C1 segment of cervical spinal cord (tissue), 14 donors: ENCODE measurements at places on chromosomes 7 and 10.

DNA sequence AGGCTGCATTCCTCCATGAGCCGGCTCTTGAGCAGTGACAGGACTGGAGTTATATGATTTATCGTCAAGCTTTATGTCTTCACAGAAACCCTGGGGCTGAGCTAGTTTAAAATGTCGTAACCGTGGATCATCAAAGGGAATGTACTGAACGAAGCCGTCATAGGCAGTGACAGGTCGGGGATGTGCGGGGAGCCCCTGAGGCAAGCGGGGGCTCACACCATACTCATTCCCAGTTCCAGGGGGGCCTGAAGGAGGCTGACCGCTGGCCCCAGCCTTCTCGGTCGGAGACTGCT is 30.7 kb downstream of the JCAD start:
- no peak for DNase-seq

DNA sequence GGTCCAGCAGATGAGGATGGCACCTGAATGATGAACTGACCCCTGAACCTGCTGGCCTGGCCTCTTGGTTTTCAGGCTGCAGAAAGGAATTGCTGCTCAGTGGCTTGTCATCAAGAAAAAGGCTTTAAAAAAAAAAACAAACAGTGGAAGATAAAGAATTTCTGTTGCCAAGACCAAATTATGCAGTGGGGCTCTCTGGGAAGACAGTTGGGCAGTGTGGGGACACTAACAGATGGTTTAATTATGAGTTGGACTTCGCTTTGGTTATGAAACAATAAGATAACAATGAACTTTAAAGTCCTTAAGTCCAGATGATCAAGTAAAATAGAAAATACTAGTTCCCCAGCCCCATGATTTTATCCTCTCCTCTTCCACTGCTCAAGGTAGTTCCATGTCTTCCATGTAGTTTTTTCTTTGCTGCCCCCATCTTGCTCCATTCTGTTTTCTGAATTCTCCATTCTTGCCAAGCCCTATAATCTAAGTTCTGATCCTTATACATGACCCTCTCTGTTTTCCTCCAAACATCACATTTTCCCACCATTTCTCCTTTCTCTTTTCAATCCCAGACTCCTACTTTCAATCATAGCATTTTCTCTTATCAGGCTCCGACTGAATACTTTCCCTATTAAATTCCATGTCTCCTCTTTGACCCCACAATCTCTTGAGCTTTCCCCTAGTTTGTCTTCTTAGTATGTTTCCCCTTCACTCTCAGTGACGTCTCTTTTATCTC is 52.6 kb downstream of the ANK3 start:
- DNase-seq = no peak

DNA sequence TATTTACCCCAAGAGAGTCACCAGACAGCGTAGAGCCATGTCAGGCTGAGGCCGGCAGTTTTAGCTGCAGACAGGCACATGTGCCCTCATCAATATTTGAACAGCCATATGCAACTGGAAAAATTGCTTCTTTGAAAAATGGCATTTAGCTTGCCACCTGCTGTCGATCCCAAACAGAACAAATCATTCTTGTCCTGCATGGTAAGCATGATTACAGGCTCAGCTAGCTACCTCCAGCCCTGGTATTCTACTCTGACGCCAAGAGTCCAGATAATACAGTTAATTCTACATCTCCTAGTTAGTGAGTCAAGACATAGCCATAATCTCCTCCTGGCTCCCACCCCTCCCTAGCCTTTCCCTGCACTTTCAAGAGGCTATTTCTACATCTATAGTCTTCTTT is 7.7 kb downstream of the CREB3L2 start:
- no peak for DNase-seq

DNA sequence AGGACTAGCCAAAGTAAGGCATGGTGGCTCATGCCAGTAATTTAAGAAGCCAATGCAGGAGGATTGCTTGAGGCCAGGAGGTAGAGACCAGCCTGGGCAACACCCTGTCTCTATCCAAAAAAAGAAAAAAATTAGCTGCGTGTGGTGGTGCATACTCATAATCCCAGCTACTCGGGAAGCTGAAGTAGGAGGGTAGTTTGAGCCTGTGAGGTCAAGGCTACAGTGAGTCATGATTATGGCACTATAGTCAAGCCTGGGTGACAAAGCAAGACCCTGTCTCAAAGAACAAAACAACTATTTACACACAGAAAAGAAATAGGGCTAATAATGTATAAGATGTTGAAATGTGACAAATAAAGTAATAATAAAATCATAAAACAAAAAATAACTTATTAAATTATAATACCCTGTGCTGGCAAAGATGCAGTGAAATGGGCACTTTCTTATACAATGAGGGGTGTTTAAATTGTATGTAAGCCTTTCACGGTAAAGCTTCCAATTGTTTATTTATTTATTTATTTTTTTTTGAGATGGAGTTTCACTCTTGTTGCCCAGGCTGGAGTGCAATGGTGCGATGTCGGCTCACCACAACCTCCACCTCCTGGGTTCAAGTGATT is 175.2 kb downstream of the TPST1 start:
- no peak for DNase-seq

GRCh38 chr10:75094465-75094864 is 17.0 kb upstream of the SAMD8 start:
- DNase-seq = no peak

DNA sequence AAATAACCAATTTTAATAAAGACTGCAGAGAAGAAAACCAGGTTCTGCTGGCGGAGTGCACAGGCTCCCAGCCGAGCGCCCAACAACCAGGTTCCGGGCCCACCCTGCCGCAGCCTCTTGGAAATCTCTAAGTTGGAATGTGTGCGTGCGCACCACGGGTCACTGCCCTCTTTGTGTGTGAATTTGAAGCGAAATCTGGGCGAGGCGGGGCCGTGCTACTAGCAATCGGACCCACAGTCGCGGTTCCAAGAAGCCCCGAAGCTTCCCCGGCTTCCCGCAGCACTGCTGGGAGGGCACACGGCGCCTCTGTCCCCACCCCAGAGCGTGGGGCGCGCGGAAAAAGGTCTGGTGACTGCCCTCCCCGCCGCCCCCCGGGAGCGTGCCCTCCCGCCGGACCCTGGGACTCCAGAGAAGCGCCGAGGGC is 666 bp upstream of the MAP3K8 start:
- DNase-seq = no peak

DNA sequence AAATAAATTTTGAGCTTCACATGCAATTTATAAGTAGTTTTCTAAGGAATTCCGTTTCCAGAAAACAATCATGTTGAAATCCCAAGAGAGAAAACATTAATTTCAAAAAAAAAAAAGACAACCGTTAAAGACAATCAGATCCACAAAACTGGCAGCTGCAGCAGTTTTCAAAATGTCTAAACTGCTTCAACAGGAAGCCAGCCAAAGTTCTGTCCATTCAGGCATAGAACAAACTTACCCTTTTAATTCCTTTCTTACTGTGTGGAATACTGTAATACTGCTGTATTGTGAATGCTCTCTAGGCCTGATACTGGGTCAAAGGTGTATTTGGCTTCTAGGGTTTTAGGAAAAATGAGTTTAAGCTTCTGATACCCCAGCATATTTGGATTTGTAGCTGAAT is 31.6 kb downstream of the HOXA1 start:
- no peak for DNase-seq

DNA sequence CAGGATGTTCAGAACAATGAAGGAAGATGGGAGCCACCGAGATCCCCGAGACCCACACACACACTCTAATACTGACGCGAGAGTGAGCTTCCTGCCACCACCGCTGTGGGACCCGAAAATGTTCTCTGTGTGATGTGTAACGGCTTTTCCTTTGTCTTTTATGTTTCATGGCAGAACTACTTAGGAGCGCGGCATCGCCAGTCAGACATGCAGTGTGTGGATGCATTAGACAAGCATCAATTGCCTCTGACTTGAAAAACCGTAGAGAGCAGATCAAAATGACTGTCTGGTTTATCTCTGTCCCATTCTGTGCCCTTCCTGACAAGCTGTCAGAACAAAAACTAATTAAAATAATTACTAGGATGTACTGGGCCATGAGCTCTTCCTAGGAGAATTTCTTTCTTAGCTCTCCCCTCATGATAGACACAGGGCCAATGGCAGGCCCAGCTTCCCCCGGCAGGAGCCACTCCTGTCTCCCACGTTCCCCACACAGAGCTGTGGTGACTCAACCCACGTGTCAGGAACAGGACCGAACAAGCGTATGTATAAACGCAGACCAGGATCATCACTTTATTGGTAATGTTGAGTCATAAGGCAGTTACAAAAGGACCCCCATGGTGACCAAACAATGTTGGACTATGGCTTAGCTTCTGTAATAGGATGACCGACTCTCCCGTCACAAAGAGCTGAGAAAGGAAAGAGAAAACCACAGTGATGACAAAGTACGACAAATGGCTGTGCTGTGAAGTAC is 705.0 kb downstream of the PARD3 start:
- no peak for DNase-seq

DNA sequence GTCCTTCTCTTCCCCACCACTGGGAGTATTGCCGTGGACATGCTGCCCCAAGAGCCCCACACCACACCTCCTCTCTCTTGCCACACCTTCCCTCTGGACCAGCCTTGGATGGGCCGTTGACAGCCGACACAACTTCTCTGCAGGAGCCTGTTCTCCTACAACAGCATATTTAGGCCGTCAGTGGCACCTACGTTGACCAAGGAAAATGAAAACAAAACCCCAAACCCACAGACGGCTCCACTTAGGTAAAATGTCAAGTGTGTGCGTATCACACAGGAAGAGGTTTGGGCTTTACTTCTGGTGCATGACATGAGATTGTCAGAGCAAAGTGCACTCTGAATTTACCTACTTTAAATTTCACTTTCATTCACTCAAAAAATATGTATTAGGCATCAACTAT is 246.6 kb downstream of the ZMYND11 start:
- no peak for DNase-seq

GRCh38 chr10:8463853-8464252 is 409.4 kb downstream of the GATA3 start:
- DNase-seq = no peak

DNA sequence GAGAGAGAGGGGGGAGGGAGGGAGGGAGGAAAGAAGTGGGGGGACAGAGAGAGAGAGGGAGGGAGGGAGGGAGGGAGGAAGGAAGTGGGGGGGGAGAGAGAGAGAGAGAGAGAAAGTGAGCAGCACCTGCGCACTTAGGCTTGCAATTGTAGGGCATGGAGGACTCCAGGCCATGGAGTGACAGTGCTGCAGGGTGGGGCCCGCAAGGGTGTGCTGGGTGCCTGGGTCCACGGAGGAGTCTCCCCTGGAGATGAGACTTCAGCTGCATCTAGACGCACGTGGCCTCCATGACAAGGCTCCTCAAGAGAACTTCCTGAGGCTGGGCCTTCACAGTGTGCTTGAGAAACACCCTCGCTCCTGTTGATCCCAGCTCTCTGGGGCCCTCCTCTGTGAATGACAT is 44.5 kb downstream of the CLRN3 start:
- no peak for DNase-seq

DNA sequence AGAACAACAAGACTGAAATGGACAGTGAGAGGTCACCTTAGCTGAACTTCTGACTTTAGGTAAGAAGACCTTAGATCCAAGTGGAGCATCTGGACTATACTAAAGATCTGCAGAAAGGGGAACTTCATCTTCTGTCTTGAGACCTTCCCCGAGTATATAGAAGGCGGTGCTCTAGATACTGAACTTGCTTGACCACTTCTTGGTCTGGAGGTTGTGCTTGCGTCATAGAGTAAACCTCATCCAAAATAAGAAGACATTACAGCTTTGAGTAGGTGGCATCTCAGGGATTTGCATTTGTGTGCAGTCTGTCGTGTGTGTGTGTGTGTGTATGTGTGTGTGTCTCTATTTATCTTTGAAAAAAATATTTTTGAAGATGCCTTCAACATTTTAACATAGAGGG is 157.5 kb downstream of the CHN2 start:
- no peak for DNase-seq

DNA sequence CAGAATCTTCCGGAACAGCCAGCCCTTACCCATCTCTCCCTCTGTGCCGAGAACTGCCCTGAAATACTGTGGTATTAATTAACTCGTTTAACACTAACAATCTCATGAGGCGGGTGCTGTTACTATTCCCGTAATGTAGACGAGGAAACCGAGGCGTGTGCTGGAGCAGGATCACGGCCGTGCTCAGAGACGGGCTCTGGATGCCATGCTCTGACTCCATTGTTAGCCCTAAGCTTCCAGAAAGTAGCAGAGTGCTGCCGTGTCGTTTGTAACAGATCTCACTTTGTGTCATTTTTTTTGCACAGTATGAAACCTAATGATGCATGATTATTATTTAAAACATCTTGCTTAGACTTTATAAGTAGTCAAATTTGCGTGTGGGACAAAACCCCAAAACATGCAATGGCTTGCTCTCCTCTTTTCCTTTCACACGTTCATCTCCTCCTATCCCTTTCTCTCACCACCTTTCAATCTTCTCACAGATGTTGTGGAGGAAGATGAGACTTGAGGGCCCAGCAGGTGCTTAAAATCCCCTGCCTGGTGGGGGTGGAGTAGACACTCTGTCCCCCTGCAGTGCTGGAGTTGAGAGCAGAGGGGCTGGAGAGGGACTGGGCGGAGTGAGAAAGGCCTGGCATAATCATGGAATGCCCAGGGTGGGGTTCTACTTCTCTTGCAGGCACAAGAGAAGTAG is 482 bp upstream of the ACTR3C start:
- no peak for DNase-seq

DNA sequence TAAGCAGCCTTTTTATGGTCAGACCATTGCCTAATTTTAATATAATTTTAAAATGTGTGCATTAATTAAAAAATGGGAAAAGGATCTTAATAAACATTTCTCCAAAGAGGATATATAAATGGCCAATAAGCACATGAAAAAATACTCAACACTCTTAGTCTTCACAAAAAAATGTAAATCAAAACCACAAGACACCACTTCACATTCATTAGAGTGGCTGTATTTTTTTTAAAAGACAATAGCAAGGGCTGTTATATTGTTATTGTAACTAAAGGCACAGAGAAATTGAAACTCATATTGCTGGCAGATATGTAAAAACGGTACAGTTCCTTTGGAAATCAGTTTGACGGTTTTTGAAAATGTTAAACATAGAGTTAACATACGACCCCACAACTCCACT is 3.2 kb upstream of the CROT start:
- DNase-seq = no peak

- no peak for DNase-seq
Observed at GRCh38 chr10:91006752-91007346, 86.0 kb upstream of the ANKRD1 start.

DNA sequence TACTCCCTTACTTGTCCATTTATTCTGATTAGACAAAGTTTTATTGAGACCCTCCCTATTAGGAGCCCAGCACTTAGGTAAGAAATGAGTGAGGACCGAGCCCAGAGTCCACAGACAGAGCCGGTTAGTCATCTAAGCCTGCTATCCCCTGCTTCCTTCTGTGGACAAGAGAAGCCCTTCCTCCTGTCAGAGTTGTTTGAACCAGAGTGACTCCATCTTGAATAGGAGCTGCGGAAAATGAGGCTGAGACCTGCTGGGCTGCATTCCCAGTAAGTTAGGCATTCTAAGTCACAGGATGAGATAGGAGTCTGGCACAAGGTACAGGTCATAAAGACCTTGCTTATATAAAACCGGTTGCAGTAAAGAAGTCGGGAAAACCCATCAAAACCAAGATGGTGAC is 109.1 kb downstream of the CPXM2 start:
- no peak for DNase-seq
